Activated gamma-delta T cell treated with anti-CD3 and anti-CD28 coated beads, Interleukin-2, amount 50 U/mL, for 16 hours (primary cell): ENCODE measurements at places on chromosomes 5 and 9.

- no peak for DNase-seq
Observed at GRCh38 chr5:14123974-14124482, 19.1 kb upstream of the TRIO start.

GRCh38 chr5:93599001-93599379 is 16.0 kb downstream of the NR2F1 start:
- DNase-seq, result no peak

DNA sequence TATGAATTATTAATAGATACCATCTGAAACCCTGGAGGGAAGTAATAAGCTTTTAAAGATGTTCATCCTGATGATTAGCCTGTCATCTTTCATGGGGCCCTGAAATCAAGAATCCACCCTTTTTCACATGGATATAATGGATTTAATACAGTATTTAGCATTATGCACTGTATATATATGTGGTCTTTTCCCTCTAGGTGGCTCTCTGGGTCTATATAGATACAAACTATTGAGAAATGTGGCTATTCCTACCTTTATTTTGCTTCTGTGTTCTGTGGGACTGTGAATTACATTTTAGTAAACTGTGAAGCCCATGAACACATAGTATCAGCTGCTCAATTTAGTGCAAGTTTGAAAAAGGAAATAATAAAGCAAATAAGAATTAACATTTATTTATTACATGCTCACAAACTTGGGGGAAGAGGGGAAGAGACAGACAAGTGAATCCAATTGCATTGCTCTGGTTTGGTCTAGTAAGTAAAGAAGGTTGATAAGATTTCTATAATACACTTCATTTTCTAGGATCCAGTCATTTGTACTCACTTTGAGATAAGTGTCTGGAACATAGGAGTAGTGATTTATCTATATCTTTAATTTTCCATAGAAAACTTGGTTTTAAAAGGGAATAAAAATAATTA is 112.2 kb downstream of the SCAMP1 start:
- DNase-seq, result no peak

GRCh38 chr5:81553567-81554212 is 159.8 kb upstream of the ACOT12 start:
- no peak for DNase-seq

DNA sequence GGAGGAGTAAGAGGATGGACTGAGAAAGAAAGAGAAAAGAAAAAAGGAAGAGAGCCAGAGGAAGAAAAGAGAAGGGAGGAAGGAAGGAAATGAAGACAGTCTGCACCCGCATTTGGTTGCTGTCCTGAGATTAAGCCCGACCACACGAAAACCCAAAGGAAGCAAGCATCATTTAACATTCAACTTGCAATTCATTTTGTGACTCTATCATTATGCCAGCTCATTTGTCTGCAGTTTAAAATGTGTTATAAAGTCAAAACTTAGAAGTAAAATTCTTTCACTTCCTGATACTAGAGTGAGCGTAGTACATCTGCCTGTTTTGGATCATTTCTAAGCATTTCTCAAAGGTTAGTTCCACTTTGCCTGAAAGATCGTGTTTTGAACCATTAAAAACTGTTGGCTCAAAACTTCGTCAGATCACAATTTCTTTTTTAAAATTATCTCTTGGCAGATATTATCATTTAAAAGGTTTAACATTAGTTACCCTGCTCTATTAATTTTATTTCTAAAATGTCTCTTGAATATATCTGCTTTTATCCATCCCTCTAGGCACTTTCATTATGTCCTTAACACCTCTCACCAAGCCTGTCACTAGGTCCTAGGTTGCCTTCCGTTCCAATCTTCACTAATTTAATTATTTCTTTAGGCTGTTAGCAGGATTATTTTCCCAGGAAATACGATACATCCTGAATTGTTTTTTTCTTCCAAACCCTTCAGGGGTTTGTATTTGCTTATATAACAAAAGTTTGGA is 240.9 kb downstream of the TLE4 start:
- DNase-seq, result no peak

DNA sequence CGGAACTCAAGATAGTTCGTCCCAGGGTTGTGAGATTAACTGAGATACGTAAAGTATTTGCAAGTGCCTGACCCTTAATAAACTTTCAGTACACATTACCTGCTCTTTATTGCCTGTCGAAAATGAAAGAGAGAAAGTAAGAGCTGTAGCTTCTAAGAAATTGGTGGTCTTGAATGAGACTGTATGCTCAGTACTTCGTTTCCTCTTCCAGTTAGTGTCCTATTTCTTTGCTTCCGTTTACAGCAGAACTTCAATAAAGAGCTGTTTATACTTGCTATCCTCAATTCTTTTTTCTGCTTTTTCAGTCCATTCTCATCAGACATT is 534 bp downstream of the SRFBP1 start:
- DNase-seq, result no peak

DNA sequence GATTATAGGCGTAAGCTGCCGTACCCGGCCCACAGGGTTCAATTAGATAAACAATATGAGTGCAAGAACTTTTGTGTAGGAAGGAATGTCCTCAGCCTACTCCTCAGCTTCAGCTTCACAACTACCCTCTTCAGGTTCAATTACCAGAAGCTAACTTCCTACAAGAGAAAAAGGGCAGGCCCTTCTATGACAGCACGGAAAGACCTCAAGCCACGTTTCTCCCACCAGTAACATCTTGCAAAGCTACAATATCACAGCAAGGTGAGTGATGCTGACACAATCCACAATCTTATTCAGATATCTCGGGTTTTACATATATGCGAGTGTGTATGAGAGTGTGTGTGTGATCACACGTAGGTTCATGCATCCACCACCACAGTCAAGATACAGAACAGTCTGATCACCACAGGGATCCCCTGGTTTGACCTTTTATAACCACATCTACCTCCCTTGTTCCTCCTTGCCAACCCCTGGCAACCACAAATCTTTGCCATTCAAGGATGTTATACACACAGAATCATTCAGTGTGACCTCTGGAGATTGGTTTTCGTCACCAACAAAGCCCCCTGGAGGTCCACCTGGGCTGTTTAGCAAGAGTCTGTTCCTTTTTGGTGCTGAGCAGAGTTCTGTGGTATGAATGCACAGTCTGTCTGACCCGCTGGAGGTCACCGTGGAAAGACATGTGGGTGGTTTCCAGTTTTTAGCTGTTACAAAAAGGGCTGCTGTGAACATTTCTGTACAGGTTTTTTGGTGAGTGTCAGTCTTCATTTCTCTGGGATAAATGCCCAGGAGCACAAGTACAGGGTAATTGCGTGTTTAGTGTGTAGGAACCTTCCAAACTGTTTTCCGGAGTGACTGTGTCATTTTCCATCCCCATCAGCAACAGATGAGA is 38.2 kb downstream of the IPPK start:
- DNase-seq, result no peak

DNA sequence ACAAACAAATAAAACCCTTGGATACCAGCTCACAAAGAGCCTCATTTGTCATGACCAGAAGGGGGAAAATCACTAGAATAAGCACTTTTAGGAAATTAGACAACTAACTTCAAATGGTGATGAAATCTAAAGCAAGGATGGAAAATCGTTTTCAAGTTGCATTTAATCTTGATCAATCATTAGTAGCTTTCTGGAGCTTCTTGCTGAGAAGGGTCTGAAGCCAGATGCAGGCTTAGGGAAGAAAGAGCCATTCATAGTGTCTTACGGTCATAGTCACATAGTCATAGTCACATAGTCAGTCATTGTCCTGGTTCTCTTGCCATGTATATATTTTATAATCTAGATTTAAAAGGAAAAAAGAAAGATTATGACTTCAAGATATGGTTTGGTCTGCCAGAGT is 610.5 kb downstream of the ACTL7B start:
- DNase-seq, result no peak

- no peak for DNase-seq
Observed at GRCh38 chr5:24161559-24161958, 483.2 kb downstream of the CDH10 start.

DNA sequence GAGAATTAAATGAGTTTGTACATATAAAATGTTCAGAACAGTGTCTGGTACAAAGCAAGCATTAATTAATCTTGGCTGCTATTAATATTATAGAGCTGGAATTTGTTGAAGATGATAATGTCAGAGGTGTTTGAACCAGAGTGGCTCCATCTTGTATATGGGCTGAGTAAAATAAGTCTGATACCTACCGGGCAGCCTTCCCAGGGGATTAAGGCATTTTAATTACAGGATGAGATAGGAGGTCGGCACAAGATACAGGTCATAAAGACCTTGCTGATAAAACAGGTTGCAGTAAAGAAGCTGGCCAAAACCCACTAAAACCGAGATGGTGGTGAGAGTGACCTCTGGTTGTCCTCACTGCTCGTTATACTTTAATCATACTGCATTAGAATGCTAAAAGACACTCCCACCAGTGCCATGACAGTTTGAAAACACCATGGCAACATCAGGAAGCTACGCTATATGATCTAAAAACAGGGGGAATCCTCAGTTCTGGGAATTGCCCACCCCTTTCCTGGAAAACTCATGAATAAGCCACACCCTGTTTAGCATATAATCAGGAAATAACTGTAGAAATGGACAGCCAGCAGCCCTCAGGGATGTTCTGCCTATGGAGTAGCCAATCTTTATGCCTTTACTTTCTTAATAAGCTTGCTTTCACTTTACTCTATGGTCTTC is 90.2 kb downstream of the PLK2 start:
- DNase-seq, result no peak

GRCh38 chr5:32207355-32207634 is 33.2 kb upstream of the GOLPH3 start:
- DNase-seq, result no peak
